Stimulated activated CD8-positive, alpha-beta memory T cell treated with anti-CD3 and anti-CD28 coated beads, Interleukin-15, amount 100 ng/mL, for 24 hours (primary cell): ENCODE measurements at places on chromosomes 7 and 10.

DNA sequence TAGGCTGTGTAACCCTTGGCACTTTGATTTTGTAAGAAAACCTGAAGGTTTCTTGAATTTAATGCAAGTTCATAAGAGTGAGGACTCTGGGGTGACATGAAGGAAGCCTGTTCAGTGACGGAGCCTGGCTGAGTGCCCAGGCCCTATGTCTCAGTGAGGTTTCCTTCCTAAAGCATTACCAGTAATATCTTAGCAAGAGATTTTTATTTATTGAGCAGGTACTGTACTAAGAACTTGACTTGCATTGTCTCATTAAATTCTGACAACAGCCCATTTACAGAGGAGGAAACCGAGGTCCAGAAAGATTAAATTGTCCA is 197.2 kb downstream of the HECW1 start:
- no peak for DNase-seq

- DNase-seq = no peak
Observed at GRCh38 chr10:103985726-103986125, 18.8 kb downstream of the SLK start.

DNA sequence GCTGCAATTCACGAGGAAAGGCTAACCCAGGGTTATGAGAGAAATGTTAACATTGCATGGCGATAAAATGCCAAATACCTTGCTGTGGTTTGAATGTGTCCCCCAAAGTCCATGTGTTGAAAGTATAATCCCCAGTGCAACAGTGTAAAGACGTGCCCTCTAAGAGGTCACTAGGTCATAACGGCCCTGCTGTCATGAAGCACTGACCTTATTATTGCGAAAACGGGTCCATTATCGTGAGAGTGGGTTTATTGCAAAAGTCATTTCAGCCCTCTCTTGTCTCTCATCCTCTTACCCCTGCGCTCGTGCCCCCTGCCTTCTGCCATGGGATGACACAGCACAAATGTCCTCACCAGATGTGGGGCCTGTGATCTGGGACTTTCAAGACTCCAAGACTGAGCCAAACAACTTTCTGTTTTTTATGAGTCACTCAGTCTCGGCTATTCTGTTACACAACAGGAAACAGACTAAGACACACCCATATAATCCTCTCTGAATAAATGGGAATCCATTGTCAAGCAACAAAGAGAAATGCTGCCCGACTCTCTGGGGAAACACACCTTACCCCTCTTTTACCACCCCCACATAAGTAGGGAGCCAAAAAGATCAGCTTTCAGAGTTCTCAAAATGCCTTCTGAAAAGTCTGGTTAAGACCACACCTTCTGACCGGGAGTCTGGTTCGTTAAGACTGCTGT is 73.1 kb upstream of the UCN3 start:
- DNase-seq = no peak

DNA sequence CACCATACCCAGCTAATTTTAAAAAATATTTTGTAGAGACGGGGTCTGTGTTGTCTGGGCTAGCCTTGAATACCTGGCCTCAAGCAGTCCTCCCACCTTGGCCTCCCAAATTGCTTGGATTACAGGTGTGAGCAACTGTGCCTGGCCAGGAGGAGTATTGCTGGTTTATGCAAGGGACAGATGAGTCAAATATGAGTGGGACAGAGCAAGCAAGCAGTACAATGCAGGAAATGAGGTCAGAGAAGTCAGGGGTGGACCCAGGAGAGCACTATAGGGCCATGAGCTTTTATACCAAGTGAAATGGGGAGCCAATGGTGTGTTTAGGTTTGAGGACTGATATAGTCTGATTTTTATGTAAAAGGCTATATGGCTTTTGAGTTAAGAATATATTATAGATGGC is 6.3 kb downstream of the TSPAN13 start:
- DNase-seq = no peak

DNA sequence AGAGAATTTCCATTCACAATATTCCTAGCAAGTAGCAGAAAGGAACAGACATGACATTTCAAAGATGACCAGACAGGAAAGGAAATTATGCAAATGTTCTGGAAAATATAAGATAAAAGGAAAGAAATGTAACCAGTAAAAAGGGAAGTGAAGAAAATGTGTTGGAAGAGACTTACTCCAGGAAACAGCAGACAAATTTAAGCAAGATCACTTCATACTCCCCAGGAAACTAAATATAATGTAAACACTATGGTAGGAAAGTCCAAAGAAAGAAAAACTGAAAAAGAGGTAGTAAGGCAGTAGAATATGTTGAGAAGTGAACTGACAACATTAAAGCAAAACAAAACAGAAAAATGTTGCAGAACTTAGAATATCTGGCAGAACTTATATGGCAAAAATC is 6.4 kb upstream of the ST8SIA6 start:
- DNase-seq = no peak

DNA sequence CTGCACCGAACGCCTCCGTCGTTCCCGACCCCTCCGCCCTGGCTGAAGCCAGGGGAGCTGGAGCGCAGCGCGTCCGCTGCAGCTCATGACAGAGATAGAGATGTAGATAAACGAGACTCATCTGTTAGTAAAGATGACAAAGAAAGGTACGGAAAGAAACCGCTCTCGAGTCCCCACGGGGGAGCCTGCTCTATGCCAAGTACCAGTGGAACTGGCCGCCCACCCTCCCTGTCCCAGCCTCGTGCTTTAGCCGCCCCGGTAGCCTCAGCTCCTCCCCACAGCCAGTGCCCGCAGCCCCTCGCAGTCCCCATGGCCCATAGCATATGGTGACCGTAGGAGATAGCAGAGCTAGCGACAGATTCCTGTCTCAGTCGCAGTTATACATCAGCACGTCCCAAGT is 344.7 kb upstream of the GALNT17 start:
- no peak for DNase-seq

DNA sequence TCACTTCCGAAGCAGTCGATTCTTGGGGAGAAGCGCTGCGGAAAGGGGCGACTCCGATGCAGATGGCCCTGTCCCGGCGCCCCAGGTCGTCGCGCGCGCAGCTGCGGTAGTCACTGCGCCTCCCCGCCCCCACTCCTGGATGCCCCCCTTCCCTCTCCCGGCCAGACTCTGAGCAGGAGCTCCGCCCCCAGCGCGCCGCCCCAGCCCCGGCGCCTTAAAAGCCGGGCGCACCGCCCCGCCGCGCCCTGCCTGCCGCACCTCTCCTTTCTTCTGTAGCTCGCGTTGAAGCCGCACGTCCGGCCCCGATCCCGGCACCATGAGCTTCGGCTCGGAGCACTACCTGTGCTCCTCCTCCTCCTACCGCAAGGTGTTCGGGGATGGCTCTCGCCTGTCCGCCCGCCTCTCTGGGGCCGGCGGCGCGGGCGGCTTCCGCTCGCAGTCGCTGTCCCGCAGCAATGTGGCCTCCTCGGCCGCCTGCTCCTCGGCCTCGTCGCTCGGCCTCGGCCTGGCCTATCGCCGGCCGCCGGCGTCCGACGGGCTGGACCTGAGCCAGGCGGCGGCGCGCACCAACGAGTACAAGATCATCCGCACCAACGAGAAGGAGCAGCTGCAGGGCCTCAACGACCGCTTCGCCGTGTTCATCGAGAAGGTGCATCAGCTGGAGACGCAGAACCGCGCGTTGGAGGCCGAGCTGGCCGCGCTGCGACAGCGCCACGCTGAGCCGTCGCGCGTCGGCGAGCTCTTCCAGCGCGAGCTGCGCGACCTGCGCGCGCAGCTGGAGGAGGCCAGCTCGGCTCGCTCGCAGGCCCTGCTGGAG is at the start of gene INA:
Gene INA (plus strand): TSS at position 243 of the 817 bp plus-strand sequence. CDS start 74 bp downstream, at position 317.
- no peak for DNase-seq

DNA sequence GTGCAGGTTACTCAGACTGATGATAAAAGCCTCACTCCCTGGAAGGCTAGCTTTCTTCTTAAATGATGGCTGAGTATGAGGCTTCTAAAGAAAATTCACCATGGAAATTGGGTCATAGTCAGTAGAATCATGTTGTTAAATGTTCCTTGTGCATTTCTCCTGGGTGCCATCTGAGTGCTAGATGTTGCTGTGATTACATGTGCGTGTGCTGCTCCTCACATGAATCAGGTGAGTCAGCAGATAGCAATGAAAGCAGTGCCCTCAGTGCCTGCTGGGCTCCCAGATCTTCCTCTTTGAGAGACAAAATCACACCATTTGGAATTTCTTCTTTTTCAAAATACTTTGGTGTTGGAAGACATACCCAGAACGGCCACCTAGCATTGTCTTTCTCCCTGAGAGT is 331.7 kb downstream of the XPNPEP1 start:
- no peak for DNase-seq

GRCh38 chr10:70588255-70588654 is 14.3 kb downstream of the PRF1 start:
- no peak for DNase-seq
